ENCODE measurements at places on chromosomes 12 and 14.

GRCh38 chr14:91582761-91583160, 72.7 kb upstream of the PPP4R3A start:
- no peak for DNase-seq

DNA sequence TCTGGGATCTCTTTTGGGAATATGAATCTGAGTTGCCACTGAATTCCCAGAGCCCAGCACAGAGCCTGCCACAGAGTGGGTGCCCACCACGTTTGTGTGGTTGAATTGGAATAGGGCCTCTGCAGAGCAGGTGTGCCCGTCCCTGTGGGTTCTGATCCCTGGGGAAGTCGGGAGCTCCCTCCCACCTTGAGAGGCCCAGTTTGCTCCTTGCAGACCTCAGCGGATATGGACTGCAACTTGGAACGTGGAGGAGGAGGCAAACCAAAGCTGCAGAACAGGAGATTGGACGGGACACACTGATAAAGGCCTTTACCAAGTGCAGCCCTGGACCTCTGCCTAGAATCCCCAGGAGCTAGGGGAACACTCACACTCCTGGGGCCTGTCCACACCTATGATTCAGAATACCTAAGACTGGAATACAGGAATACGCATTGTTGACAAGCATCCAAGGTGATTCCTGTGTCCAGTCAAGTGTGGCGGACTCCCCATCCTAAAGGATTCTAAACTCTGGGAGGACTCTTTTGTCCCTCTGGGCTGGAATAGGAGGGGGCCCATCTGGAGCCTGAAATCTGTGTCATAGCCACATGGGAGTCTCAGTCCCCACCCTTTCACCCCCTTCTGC, 2.4 kb downstream of the KRT76 start:
- DNase-seq, result no peak

DNA sequence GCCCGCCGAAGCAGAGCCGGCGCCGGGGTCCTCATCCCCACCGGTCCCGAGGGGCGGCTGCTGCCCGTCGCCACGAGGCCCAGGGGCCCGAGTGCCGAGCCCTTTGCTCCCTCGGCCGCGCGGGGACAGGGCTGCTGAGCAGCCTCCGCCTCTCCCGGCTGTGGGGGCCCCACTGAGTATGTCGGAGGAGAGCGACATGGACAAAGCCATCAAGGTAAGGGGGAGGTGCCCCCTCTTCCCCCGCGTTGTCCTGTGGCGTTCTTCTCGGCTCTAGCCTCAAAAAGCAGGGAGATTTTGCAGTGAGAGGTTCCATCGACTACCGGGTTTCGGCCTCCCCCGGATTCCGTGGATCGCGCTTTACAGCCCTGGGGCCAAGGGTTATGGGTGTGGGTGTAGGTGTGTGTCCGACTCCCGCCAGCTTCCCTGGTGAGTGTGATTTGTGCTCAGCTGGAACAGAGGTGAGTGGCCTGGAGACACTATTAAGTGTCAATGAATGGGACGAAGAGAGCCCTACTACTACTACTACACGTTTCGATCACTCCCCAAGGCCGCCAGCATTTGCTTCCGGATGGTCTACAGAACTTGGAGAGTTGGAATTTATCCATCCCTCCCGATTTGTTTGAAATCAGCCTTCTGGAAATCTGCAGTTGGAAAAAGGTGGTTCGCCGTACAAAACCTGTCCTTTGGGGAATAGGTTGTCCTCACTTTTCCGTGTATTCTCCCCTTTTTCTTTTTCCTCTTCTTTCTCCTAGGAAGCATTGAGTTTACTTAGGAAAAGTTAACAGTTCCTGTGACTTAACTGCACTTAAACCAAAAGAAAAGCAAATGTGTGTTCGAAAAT, 748 bp downstream of the MAPKAPK5 start:
- DNase-seq, result no peak

DNA sequence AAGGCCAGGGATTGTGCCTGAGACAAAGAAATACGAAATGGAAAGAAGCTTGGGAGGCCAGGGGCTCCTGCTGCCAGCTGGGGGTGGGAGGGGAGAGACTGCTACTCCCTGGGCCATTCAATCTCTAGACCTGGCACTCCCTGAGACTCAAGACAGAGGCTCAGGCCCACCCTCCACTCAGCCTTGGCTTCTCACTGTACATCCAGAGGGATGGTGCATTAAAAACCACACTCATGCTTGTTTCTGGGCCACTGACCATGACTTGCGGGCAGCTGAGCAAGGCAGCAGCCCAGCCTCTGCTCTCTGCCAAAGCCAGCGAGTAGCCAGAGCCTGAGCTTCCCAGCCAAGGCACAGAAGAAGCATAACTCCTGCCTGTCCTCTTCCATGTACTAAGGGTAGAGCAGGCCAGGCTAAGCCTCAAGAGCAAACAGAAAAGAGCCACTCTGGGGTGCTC, 41.5 kb downstream of the PITPNM2 start:
- no peak for DNase-seq

- no peak for DNase-seq
Measured at GRCh38 chr12:66859751-66860440, 181.0 kb upstream of the GRIP1 start.

DNA sequence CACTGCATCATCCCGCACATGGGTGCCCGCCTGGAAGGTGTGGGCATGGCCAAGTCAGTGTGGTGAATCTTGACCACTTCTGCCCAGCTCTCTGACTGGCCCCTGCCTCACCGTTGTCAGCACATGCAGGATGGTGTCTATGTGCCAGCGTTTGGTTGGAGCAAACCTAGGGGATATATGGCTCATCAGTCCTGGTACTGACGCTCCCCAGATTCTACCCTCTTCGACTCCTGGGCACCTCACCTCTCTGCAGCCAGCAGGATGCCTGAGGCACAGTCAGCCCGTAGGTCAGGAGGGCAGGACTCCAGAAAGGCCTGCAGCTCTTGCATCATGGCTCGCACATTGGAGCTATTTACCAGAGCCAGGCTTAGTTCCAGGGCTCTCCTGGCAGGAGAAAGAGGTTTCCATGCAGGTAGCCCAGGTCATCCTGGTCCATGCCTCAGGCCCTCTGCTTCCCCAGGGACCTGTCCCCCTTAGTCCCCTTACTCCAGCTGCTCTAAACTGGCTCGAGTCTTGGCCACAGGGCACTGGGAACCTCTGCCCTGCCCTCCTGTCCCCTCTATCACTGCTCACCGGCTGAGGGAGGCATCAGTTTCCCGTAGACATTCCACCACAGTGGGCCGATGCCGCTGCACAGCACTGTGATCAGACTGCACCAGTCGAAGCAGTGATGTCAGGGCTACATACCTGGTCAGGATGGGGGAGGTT, 4.0 kb downstream of the AP1G2 start:
- no peak for DNase-seq

GRCh38 chr12:13369474-13370056, 173.0 kb downstream of the EMP1 start:
- DNase-seq, result no peak

- DNase-seq, result no peak
Measured at GRCh38 chr14:104560586-104560945, 19.0 kb upstream of the C14orf180 start.
